Cortex of kidney (tissue), 1 donor: ENCODE measurements at places on chromosomes 2 and 18.

DNA sequence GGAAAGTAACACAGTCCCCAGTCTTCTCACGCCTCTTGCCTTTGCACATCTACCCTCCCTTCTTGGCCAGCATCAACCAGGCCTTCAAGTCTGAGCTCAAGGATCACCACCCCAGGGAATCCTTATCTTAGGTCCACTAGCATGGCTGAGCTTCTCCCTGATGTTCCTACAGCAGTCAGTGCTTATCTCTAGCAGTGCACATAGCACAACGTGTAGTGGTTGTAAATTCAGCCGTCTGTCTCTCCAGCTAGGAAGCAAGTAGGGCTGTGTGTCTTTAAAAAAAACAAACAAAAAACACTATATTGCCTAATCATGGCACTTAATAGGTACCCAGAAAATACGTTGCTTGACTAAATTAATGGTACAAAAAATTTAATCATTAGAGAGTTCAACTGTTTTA, 29.2 kb downstream of the KCNG3 start:
- no peak for DNase-seq

DNA sequence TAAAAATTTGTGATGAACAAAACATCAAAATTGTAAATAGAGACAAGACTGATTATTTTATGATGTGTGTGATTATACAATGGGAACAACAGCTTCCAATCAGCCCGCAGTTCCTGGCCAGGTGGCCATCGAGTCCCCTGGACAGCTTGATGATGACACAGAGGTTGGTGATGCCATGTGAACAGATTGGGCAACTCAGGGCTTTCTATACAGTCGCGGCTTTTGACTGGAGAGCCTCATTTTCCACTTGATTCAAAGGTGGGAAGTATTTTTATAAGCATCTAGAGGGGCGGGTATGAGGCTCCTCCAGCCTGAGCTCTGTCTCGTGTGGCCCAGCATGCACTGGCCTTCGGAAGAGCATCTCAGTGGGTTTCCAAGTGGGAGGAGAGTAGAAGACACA, 14.9 kb upstream of the HPCAL1 start:
- no peak for DNase-seq

- no peak for DNase-seq
These were observed 17.2 kb downstream of the LAPTM4A start for GRCh38 chr2:20034218-20034617.

DNA sequence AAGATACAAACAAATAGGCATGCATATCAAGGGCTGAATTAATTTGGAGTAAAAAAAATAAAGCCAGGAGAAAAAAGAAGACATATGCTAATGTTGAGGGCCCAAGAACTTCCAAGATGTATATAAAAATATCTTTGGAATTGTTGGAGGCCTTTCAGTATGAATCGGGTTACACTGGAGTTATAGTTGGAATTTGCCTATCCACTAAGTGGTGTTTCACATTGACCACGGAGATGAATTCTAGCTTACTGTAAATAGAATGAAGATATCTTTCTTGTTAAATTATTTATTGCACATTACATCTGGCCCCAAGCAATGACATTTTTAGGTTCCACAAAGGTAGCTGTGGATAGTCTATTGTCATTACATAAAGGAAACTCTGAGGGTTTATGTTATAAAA, 38.5 kb upstream of the TRIB2 start:
- DNase-seq, result no peak

GRCh38 chr18:250685-251084, 17.2 kb downstream of the THOC1 start:
- no peak for DNase-seq

DNA sequence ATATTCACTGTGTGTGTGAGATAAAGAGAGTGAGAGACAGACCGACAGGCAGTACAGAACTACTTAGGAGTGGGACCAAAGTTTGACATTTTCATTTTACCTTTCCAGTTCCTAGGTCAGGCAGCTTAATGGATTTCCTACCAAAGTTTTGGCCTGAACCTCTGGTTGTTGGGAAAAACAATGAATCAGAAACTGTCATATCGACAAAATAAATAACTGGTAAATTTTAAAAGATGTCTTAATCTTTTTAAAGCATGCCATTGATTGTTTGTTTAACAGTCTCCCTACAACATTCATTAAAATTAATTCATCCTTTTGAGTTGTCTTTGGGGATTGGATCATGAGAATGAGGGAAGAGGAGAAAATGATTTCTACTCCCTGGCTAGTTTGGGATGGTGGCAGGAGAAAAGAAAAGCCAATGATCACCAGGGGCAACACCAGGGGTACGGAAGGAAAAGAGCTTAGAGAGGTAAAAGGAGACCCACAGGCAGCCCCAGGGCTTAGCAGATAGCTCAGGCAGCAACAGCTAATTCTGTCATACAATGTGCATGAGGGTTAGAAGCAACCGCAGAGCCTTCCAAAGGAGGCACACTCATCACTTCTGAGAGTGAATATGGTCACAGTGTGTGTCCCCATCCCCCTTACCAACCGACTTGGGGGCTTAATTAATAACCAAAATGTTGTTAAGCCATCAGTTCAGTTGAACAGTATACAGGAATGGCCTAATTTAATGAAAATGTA, 98.5 kb downstream of the CCDC141 start:
- DNase-seq, result no peak

- no peak for DNase-seq
These were observed 21.8 kb downstream of the MTCL1 start for GRCh38 chr18:8726963-8727705.

- no peak for DNase-seq
These were observed 63.1 kb downstream of the EHBP1 start for GRCh38 chr2:62768615-62769014.

- no peak for DNase-seq
These were observed 155.3 kb upstream of the SLC39A10 start for GRCh38 chr2:195501746-195502145.

DNA sequence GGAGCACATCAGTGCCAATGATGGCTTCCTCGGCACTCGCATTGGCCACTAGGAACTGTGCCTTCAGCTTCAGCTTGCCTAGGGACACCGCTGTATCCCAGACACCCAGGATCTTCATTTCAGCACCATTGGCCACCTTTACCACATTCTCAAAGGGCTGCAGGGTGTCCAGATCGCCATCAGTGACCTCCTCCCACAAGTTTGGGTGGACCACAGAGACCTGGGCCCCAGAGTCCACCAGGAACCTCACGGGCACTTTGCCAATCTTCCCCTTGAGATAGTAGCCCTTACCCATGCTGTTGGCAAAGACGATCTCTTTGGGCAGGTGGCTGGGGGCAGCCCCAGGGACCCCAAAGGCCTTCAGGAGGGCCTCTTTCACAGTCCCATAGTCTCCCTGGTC, 610 bp downstream of the ASPRV1 start:
- DNase-seq, result no peak

- DNase-seq, result no peak
These were observed 23.6 kb downstream of the STAT4 start for GRCh38 chr2:191127235-191127634.

DNA sequence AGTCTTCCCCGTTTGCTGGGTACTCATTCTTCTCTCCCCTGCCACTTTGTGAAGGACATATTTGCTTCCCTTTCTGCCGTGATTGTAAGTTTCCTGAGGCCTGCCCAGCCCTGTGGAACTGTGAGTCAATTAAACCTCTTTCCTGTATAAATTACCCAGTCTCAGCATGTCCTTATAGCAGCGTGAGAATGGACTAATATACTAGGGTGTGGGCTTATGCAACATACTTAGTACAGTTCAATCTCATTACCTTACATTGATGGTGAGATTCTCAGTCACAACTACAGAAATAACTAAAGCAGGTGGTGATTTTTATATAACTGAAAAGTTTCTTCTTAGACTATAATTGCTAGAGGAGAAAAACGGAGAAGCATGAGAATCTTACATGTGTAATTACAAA, 237.9 kb upstream of the MMADHC start:
- DNase-seq, result no peak

DNA sequence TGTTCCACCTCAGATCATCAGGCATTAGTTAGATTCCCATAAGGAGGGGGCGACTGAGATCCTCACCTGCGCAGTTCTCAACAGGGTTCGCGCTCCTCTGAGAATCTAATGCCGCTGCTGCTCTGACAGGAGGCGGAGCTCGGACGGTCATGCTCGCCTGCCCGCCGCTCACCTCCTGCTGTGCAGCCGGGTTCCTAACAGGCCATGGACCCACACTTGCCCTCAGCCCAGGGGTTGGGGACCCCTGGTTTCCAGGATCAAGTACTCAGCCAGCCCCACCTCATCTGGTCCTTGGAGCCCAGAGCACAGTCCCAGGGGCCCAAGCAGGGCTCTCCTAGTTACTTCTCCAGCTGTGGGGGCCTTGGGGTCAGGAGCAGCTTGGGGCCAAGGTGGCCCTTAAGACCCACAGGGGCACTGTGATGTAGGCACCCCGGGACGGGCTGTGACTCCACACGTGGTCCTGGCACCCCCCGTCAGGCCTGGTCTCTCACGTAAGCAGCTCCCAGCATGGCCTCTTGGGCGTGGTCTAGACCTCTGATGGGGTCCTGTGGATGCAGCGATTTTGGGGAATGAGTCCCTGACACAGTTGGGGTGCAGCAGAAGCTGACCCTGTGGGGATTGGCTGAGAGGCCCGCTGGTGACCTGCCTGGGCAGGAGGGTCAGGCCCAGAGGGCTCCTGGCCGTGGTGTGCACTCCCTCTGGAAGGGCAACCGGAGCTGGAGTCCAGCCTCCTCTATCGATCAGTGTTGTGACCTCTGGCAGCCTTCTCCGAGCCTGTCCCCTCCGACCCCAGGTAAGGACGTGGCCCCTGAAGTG, 28.3 kb upstream of the OTOS start:
- no peak for DNase-seq

- DNase-seq, result no peak
These were observed 569.3 kb downstream of the TDRD15 start for GRCh38 chr2:21693081-21693480.

GRCh38 chr2:121038891-121039616, 245.9 kb downstream of the TFCP2L1 start:
- no peak for DNase-seq

- no peak for DNase-seq
These were observed 212.3 kb downstream of the HDAC4 start for GRCh38 chr2:239188536-239188935.
